ENCODE measurements at places on chromosomes 16 and 17.
A peak's percentile ranks its signal among the peaks of the same experiment; 100 is the strongest.

GRCh38 chr16:89375021-89375420, 115.3 kb downstream of the ANKRD11 start:
- DNase-seq: no peak

GRCh38 chr16:17457997-17458396, 12.8 kb downstream of the XYLT1 start:
- no peak for DNase-seq

DNA sequence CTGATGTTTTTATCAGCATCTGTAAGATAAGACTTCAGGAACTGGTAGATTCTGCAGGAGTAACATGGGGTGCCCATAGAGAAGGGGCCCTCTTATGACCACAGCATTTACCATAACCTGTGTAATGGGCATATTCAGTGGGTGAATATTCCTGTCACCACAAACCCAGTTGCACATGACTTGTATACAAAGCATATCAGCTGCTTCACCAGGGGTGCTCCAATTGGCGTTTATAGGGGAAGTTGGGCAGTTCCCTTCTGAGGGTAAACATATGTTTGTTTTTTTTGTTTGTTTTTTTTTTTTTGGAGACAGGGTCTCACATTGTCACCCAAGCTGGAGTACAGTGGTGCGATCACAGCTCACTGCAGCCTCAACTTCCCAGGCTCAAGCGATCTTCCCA, 11.5 kb upstream of the ZG16 start:
- DNase-seq: no peak

GRCh38 chr17:6669479-6670212, 18.1 kb downstream of the C17orf100 start:
- DNase-seq: no peak

DNA sequence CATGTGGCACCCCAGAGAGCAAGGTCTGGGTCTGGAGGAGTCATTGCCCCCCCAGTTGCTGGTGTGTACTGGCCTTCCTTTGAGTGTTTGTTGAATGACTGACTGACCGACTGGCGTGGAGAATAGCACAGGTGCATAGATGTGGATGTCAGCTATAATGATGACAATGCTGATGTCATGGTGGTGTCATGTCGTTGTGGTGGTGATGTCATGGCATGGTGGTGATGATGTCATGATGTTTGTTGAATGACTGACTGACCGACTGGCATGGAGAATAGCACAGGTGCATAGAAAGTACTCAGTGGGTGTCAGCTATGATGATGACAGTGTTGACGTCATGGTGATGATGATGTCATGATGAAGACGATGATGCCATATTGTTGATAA, 22.1 kb downstream of the TMEM114 start:
- no peak for DNase-seq

DNA sequence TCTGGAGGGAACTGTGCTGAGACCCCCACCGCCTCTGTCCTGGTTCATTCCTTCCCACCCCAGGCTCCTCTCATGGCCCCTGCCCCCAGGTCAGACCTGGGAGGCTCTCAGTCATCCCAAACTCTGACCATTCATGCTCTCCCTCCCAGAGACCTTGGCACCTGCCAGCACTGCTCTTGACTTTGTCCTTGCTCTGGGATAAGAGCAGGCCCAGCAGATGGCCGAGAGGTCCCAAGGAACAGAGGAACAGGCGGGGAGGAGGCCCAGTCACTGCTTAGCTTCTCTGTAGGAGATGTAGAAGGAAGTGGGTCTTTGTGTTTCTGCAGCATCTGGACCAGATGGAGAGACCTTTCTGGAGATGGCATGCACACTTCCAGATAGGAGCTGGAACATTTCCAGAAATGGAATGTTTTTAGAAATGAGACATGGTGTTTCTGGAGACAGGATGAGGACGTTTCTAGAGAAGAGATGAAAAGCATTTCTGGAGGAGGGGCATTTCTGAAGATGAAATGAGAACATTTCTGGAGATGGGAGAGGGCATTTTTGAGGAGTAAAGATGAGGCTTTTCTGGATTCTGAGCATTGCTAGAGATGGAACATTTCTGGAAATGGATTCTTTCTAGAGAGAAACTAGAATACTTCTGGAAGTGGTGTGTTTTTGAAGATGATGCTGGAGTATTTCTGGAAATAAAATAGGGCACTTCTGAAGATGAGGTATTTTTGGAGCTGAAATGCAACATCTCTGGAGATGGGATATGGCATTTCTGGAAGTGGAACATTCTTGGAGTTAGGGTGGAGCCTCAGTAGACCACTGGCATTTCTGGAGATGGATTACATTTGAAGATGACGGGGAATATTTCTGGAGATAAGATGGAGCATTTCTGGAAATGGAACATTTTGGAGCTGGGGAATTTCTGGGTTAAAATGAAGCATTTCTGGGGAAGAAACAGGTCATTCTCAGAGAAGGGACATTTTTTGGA, 55.2 kb downstream of the RAI1 start:
- no peak for DNase-seq

DNA sequence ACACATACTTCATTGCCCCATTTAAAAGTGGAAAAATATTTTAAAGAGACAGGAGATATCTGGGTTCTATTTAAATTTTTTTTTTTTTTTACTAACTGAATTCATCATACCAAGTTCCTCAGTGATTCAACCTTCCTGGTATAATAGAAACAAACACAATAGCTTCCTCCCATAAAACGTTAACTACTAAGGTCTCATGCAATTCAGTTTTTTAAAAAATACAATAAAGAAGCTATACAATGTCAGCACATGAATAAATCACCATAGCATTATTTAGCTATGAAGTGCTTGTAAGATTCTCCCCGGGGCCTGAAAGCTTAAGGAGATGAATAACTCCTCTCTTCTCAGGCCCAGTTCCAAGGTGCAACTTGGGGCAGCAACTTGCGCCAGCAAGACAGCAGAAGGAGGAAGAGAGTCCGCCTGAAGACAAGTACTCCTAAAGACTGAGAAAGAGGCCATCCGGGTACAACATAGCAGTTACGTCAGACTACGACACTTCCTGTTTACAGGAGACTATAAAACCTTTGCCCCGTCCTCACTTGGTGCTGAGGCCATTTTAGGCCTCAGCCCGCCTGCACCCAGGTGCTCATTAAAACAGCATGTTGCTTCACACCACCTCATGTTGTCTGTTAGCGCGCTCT, 81.5 kb downstream of the MYO1D start:
- no peak for DNase-seq

GRCh38 chr16:7547736-7548135, 215.1 kb downstream of the RBFOX1 start:
- no peak for DNase-seq

GRCh38 chr16:89581045-89581695, 5.6 kb downstream of the CPNE7 start:
- DNase-seq: no peak

- DNase-seq: no peak
Observed at GRCh38 chr16:49567950-49568349, 194.3 kb downstream of the C16orf78 start.

GRCh38 chr16:88070341-88070740, 119.1 kb downstream of the BANP start:
- no peak for DNase-seq

DNA sequence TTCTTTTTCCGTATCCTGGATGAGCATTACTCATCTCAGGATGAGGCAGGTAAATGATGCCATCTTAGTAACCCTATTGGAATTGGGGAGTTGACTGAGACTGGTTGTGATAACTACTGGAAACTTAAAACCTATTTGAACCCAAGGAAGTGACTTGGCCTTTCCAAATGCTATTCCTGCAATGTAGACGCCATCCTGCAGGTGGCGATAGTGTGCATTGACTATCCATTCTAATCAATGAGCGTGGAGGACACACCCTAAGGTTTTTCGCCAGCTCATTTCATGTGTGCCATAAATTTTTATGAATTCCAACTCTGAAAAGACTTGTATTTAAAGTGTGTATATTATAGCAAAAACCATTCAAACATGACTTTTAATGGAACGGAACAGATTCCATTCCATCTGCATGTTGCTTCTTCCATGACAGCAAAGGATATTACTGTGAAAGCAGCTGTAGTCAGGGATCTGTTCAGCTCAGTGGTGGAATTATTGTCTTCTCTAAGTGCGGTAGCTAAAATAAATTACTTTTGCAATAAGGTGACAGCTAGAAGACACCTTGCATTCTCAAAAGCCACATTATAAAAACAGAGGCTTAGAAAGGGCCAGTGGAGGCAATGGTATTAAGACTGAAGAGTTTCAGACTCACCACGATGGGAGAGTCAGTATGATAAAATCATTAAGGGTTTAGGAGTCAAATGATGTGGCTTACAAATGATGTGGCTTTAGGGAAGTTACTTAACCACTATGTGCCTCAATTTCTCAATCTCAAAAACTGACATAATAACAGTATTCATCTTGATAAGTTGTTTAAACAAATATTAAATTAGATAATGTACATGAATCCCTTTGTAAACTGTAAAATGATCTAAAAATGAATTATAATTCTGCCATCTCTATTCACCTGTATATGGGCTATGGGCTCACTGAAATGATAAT, 55.5 kb downstream of the SYT17 start:
- DNase-seq: peak; percentile 76

DNA sequence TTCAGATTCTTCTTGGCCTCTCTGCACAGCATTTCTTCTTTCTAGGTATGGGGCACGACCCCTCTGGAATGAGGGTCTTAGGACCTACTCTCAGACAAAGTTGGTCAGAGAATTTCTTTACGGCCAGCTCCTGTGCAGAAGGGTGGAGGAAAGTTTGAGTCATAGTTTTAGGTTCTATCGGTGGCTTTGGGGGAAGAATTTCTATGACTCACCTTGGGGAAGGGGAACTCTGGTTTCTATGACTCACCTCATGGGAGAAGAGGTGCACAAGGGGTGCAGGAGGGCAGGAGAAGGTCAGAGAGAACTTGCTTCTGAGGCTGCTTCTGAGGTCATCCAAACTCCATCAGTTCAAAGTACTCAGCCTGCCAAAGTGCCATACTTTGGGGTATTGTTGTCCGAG, 2.5 kb upstream of the ABCC12 start:
- DNase-seq: peak; percentile 49

GRCh38 chr16:450385-450784, 24.9 kb downstream of the RAB11FIP3 start:
- no peak for DNase-seq

DNA sequence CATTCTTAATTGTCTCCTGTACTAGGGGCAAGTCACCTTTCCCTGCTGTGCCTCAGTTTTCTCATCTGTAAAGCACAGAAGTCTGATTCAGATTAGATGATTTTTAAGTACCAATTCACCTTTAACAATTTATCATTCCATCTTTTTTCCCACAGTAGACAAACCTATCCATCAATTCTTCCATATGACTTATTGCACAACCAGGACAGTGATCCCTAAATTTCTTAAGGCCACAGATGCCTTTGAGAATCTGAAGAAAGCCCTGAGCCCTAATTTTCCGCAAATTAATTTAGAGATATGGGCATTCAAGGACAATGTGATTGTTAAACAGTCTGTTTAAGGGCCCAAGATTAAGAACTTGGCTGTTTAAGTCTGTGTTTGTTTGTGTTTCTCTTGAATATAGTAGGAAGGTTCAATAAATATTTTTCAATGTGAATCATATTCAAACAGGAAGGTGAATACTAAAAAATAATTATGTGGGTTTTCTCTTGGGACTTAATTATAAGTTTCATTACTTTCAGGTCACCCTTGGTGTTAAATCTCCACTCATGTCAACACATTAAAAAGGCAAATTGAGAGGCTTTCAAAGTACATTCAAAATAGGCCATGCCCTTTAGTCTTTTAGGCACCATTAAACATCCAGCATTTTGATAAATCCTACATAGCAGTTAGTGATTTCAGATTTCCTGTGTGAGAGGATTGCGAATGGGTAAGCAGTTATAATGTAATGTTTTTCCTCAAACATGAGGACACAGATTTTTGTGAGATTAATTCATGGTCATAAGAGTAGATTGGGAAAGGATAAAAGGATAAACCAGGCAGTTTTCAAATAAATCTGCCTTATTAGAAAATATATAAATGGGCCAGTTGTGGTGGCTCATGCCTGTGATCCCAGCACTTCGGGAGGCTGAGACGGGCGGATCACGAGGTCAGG, 34.9 kb upstream of the MMD start:
- DNase-seq: no peak

DNA sequence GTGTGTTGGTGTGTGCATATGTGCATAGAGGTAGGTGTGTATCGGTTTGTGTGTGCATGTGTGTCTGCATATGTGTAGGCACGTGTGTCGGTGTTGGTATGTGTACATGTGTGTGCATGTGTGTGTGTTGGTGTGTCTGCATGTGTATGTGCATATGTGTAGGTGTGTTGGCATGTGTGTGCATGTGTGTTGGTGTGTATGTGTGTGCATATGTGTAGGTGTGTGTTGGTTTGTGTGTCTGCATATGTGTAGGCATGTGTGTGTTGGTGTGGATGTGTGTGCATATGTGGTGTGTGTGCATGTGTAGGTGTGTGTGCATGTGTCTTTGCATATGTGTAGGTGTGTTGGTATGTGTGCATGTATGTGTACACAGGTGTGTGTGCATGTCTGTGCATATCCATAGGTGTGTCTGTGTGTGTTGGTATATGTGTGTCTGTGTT, 3.9 kb upstream of the AATK start:
- no peak for DNase-seq

DNA sequence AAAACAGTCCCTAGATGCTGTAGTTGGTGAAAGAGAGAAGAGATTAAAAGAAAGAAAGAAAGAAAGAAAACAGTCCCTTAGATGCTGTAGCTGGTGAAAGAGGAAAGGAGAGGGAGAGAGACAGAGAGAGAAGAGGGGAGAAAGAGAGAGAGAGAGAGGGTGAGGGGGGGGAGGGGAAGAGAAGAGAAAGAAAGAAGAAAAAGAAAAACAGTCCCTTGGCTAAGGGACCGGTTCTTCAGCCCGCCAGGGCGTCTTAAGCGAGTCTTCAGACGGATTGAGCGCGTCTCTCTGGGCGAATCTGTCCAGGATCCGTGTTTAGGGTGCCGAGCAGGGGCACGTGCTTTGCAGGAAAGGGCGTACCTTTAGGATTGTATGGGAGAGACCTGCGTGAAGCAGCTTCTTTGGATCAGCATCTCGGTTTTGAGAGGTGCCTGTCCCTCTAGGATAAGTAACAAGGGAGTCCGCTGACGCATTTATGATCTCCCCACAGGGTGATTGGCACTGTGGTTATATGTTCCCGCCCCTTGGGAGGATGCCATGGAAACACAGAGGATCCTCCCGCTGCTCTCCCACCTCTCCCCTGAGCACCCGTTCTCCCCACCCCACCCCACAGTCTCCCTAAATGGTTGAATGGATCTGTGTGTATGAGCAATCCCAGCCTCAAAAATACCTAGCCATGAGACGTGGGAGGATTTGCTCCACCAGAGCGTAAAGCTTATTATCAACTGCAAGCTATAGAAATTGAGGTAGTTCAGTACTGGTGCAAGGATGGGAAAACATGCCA, 16.7 kb downstream of the GNGT2 start:
- no peak for DNase-seq

GRCh38 chr16:19582050-19582831, 26.7 kb downstream of the VPS35L start:
- no peak for DNase-seq

- DNase-seq: no peak
Observed at GRCh38 chr17:50882851-50883250, 16.7 kb upstream of the TOB1 start.

DNA sequence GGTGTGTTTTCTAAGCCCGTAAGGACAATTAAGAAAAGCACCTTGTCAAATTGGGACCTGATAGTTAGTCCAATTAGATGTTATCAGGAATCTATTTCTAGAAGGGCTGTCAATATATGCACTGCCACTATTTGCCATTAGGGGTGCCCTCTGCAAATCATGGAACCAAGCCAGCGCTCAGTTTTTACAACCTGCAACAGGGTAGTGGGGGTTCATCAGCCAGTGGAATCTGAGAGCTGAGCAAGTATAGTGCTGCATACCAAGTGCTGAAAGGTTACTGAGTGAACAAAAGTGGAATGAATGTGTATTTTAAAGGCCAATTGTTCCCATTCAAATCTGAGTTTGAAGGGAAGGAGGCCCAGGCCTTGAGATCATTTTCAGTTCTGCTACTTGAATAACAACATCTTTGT, 10.4 kb downstream of the PRR11 start:
- DNase-seq: peak; percentile 37

Measured in stimulated activated CD4-positive, alpha-beta T cell treated with anti-CD3 and anti-CD28 coated beads, Interleukin-2, amount 100 ng/mL, for 24 hours (primary cell).